ENCODE measurements at places on chromosomes 16 and 17.

GRCh38 chr16:21083729-21084268 lies 66.8 kb downstream of the DNAH3 start:
- peak; percentile 62 for DNase-seq

DNA sequence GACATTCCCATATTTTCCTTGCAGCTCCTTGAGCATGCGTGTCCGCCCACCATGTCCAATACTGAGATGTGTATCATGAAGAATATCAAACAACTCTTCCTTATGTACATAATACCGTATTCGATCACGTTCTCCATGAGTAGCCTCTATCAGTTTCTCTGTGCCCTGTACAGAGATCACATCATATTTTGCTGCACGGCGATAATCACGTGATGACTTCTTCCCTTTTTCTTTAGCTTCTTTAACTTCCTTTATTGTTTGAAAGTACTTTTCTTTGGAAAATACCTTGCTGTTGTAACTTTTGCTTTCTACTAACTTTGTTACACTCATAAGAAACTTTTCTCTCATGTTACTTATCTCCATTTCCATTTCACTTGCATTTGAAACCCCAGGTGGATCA lies 6.6 kb downstream of the KRABD2 start:
- no peak for DNase-seq

GRCh38 chr16:4207229-4207628 lies 34.7 kb downstream of the SRL start:
- no peak for DNase-seq

GRCh38 chr17:50099003-50099402 lies 3.9 kb downstream of the PDK2 start:
- DNase-seq = no peak

DNA sequence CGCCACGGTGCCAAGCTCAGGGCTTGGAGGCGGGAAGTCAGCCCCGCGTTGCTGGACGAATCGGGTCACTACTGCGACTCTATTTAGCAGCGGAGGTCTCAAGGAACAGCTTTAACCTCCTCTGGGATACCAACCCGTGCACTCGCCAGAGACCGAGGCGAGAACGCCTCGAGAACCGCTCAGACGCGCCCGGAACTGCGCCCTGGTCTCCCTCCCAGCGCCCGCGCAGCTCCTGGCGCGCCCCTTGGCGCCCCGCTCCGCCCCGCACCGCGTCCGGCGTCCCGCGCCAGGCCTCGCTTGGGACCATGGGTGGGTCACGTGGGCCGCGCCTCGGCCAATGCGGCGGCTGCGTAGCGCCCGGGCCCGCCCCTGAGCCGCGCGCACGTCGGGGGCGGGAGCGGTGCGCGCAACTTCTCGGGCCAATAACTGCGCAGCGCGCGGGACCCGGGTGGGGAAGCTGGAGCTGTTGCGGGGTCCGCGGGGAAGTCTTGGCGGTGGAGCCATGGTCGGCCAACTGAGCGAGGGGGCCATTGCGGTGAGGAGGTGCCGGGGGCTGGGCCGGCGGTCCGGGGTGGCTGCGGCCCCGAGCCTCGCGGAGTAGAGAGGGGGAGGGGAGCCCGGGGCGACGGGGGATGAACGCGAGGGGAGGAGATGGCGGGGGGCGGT lies at the start of the genes RPA1 and SMYD4:
RPA1 (plus strand) TSS at position 414 of the 666 bp plus-strand sequence; CDS start at position 503, 89 bp downstream.
SMYD4 (minus strand) TSS at position 311 of the 666 bp plus-strand sequence. CDS start 1,908 bp downstream, outside the sequence.
- peak; percentile 93 for DNase-seq

- no peak for DNase-seq
Measured at GRCh38 chr16:89517128-89517527, 8.9 kb downstream of the SPG7 start.
